ENCODE measurements at places on chromosomes 11 and 22.

- DNase-seq = no peak
Observed at GRCh38 chr22:30178181-30179126, 68.1 kb downstream of the LIF start.

DNA sequence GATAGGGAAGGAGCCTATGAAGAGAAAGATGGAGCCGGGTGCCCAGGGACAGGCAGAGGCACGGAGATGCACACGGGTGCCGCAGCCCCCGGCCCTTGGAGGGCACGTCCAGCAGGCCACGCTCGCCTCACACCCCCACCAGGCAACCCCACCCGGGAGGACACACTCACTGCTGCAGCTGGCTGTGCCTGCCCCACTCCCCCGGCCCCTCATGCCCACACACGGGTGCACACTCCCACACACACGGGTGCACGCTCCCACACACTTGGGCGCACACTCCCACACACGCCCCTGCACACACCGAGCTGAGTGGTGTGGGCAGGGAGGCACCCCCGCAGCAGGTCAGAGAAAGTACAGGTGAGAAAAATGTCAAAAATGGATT is 1.1 kb downstream of the MOB2 start:
- no peak for DNase-seq

GRCh38 chr11:129143335-129143734 is 48.8 kb downstream of the ARHGAP32 start:
- peak; percentile 98 for DNase-seq

- DNase-seq = peak; percentile 53
Observed at GRCh38 chr22:23219822-23220484, 39.6 kb downstream of the BCR start.

DNA sequence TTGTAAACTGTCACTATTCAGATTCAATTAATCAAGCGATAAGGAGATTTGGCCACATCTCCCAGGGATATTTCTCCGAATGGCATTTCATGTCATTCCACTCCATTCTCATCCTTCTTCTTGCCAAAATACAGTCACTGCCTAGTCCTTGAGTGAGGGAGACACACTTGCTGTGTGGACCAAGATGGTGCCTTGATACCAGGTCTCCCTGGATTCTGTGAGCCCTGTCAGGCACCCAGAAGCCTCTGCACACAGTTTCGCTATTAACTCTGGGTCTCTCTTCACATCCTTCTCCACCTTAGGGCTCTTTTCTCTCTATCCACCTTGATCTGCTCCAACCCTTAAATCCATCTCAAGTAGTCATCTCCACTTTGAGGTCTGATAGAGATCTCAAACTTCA is 119.9 kb upstream of the LMO1 start:
- DNase-seq = no peak

- no peak for DNase-seq
Observed at GRCh38 chr11:84914511-84914910, 712.6 kb downstream of the DLG2 start.

DNA sequence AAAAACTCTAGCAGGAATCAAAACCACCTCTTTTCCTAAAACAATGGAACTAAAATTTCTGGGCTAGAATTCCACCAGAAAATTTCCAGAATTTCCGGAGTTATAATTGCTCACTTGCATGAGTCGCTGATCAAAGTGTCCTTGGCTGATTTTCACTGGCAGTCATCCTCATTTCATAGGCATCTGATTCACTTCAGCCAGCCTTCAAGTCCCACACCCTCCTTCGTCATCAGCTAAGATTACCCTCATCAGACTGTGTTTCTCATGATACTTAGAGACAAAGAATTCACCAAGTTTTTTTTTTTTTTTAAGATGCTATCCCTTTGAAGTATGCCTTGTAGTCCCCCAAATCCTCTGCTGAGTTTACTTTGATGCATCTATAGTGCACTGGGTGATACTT is 71.5 kb upstream of the RAB38 start:
- DNase-seq = peak; percentile 83

- no peak for DNase-seq
Observed at GRCh38 chr11:61861634-61862033, 29.7 kb downstream of the FADS3 start.

- no peak for DNase-seq
Observed at GRCh38 chr22:20256551-20257211, 11.4 kb downstream of the RTN4R start.

- no peak for DNase-seq
Observed at GRCh38 chr11:121268581-121268980, 24.0 kb upstream of the SC5D start.

DNA sequence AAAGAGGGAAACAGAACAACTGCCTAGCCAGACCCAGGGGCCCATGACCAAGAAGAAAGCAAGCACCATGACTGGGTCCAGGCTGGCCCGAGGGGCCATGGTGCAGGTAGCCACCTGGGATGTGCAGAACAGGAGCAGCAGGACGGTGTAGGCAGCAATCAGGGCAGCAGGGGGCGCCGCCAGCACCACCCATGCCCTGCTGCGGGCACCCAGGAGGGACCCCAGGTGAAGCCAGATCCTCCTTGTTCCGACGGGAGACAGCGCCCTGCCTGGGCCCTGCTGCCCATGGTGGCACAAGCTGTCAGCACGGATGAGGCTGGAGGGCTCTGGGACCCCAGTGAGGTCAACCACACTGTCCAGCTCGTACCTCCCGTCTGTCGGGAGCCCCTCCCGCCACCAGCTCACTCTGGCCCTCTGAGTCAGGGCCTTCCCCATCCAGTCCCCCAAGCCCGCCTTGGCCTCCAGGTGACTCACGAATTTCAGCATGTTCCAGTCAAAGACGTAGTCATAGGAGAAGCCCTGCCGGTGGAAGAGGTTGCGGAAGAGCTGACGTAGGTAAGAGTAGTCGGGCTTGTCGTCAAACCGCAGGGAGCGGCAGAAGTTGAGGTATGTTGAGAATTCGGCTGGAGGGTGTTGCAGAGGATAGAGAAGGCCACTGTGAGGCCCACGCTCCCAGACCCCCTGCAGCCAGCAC is 18.8 kb downstream of the CSNK1E start:
- peak; percentile 57 for DNase-seq

GRCh38 chr22:32271389-32271788 is 16.2 kb upstream of the SLC5A4 start:
- DNase-seq = no peak

DNA sequence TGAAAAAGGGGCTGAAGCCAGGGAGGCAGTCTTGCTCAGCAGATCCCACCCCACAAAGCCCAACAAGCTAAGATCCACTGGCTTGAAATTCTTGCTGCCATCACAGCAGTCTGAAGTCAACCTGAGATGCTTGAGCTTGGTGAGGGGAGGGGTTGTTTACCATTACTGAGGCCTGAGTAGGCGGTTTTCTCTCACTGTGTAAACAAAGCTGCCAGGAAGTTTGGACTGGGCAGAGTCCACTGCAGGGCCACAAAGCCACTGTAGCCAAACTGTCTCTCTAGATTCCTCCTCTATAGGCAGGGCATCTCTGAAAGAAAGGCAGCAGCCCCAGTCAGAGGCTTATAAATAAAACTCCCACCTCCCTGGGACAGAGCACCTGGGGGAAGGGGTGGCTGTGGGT is 746.1 kb upstream of the LRRC4C start:
- no peak for DNase-seq

DNA sequence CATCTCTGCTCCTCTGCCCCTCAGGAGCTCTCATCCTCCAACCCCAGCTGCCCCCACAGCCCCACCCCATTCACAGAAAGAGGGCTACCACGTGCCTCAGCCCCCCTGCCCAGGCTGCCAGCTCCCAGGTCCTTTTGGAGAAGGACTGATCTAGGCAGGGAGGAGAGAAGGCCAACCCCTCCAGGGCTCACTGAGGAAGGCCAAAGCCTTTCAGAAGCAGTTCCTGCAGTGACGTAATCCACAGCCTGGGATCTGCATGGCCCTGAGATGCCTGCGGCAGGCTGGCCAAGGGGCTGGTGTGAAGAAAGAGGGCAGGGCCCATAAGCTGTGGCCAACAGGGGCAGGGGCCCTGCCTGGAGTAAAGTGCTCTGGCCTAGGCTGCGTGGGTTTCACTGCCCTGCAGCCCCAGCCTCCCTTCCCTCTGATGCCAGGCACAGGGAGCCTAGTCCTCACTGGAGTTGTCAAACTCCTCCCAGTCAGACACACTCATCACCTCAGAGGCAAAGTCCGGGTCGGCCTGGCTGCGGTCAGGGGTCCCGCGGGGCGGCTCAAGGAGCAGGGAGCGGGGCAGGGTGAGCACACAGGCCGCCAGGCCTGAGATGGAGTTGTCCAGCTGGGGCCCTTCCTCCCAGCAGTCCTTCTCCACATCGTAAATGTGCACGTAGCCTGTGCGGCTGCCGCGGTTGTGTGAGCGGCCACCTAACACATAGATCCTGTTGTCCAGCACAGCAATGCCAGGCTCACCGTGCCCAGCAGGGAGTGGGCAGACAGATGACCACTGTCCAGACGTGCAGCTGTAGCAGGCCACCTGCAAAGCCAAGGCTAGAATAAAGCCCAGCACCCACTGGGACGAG is 4.2 kb upstream of the SCARF2 start:
- DNase-seq = peak; percentile 78

DNA sequence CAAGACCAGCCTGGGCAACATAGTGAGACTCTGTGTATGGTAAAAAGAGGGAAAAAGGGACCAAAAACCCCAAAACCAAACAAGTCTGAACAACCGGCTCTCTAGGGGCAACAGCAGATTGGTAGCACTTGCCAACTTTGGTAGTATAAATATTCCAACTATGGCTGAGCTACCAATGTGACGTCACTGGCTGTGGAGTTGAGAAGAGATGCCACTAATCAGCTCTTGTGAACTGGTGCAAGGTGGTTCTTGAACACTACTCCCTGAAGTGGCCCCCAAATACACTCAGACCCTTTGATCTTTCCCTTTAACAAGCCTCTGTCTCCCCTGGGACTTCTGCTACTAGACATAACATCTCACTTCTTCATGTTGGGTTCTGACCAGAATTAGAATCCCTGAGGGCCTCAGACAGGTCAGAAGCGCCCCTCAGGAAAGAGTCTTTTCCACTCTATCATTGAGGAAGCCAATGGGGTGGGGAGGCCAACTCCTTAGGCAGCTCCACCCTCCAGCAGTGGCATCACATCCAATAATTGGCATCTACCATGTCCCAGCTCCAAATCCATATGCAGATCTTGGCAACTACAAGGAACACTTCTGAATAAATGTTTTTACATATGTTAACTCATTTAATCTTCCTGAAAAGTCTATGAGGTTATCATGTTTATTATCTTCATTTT is 49.2 kb downstream of the RPL27A start:
- DNase-seq = no peak

GRCh38 chr11:78878631-78879030 is 304.0 kb upstream of the NARS2 start:
- no peak for DNase-seq

DNA sequence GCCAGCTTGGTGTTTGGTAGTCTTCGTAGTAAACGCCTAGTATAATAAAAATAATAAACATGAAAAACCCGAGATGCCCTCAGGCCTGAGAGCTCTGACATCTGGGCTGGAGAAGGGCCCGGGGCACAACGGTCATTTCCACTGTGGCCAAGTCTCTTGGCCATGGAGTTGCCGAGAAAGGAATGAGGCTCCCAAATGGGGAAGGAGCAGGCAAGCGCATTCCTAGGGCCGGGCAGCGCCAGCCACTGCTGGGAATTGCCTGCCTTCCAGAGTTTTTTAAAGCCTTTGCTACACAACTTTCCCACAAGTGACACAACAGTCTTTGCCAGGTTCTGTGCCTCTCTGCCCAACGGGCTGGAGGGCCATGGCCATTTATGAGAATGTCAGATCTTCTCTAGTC is 103.4 kb downstream of the NAV2 start:
- peak; percentile 34 for DNase-seq

GRCh38 chr11:122023614-122024250 is 92.3 kb downstream of the BLID start:
- DNase-seq = peak; percentile 34

DNA sequence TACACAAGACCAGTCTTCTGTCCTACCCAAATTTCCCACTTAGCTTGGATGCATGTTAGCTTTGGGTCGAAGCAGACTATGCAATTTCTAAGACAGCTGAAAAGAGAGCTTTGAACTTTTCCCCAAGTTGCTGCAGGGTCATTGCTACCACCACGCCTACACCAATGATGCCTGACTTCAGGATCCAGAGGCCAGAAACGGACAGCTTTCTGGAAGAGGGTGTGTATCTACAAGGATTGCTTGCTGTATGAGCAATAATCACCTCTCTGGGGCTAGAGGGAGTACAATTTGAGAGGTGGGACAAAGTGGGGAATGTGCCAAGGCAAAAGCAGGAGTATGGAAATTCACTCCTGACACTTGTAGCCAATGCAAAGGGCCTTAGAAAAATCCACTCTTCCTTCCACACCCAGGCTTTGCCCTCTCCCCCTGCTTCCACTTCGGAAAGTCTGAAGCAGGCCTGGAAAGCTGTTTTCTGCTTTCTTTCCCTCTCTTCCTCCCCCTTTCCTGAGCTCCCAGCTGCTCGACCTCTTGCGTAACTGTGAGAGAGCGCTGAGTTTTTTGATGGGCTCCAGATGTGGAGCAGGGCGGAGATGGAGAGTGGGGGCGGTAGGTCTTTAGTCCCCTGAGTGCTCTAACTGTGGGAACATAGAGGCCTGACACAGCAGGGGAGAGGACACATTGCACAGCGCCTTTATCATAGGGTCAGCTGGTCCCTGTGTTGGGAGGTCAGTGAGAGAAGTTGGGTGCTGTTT is 2.1 kb upstream of the PHLDB1 start:
- peak; percentile 97 for DNase-seq

DNA sequence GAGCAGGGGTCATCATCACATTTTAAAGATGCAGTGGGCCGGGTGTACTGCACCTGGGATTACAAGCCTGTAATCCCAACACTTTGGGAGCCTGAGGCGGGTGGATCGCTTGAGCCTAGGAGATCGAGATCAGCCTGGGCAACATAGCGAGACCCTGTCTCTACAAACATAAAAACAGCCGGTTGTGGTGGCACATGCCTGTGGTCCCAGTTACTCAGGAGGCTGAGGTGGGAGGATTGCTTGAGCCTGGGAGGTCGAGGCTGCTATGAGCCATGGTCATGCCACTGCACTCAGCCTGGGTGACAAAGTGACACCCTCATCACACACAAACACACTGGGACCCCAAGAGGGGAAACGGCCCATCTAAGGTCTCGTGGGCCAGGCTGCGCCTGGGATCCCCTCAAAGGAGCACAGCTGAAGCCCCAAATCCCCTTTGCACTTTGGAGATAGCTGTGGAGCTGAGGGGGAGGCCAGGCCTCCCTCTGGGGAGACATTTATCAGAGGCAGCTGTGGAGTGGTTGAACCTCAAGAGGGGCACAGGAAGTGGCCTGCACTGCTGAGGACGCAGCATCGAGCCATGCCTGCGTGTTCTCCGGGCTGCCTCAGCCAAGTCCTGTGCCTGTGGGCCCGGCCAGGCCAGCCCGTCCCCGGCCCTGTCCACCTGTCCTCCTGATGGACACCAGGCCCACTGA is 27.5 kb downstream of the OSBPL5 start:
- no peak for DNase-seq

DNA sequence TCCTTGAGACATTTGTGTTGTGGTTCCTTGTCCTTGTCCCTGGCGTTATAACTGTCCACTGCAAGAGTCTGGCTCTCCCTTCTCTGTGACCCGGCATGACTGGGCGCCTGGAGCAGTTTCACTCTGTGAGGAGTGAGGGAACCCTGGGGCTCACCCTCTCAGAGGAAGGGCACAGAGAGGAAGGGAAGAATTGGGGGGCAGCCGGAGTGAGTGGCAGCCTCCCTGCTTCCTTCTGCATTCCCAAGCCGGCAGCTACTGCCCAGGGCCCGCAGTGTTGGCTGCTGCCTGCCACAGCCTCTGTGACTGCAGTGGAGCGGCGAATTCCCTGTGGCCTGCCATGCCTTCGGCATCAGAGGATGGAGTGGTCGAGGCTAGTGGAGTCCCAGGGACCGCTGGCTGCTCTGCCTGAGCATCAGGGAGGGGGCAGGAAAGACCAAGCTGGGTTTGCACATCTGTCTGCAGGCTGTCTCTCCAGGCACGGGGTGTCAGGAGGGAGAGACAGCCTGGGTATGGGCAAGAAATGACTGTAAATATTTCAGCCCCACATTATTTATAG is 23.0 kb downstream of the MYBPC3 start:
- no peak for DNase-seq

Measured in foreskin fibroblast (primary cell).